ENCODE measurements at places on chromosomes 13 and 19.

DNA sequence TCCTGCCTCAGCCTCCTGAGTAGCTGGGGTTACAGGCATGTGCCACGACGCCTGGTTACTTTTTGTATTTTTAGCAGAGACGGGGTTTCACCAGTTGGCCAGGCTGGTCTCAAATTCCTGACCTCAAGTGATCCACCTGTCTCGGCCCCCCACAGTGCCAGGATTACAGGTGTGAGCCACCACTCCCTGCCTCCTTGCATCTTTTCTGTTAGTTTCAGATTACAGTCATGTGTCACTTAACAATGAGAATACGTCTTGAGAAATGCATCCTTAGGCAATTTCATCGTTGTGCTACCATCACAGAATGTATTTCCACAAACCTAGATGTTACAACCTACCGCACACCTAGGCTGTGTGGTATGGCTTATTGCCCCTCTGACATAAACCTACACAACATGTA lies 180.4 kb downstream of the TM9SF2 start:
- no peak for DNase-seq

GRCh38 chr19:14300303-14300702 lies 80.9 kb upstream of the ADGRE5 start:
- no peak for DNase-seq

DNA sequence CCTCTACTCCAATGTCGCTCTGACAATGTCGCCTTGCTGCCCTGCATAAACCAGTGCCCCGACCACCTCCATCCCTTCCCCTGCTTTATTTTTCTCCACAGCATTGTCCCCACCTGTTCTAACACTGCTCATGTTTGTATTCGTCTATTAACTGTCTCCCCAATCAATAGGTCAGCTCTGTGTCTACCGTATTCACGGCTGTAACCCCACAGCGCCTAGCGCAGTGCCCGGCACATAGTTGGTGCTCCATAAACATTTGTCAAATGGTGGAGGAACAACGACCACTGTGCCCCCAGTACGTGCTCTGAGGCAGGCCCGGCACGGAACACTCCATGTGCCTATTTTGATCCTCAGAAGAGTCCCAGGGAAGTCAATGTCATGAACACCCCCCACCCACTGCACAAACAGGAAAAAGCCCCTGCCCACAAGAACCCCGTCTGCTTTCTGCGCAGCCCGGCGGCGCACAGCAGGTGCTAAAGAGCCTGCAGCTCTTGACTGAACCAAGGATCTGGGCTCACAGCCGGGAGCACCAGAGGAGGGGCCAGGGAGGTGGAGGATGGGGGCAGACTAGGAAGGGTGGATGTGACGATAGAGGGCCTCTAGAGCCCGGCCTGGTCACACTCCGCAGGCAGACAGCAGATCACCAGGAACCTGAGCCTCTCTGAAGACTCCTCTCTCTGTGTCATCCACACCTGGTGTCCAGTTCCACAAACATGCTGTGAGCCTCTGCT lies 1.8 kb upstream of the CEACAM16 start:
- DNase-seq: no peak

DNA sequence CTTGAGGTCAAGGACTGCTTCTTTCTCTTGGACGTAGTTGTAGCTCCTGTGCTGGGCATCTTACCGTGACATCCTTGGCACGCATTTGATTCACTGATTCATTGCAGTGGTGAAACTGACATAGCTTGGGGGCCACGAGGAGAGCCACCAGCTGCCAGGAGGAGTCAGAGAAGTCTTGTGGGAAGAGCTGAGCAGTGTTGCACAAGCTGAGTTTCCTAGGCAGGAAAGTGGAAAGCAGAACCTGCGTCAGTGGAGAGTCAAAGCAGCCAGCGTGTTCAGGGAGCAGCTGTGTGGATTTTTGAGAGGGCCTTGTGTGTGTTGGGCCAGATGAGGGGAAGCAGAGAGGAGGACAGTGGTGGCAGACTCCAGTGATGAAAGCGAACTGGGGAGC lies 5.3 kb upstream of the GPR183 start:
- DNase-seq: no peak

DNA sequence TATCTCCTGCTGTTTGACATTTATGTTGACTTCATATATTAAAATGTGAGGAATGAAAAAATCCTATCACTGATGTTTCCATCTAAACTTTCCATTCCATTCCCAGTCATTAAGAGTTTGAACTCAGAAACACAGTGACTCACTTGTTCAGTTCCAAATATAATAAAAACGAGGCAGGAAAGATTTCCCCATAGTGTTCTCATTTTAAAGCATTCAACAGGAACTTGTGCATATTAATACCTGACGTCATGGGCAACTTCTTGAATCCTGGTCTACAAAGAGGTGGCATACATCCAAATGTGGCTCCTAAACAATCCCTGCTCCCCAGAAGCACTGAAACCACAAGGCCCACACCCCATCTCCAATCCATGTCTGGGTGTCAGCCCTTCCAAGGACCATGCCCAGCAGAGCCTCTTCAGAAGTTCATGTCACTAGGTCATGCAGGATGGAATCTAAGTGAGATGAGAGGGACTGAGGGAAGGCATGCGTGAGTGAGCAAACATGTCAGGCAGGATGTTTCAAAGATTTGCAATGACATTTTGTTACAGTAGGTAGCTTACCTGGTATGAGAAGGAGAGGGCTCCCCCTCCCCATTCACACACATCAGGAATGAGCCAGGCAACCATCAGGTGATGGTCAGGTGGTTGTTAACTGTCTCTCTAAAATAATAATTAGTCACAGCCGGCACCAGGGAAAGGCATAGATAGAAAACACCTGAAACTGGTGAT lies 9.4 kb upstream of the ERVV-2 start:
- no peak for DNase-seq

- DNase-seq: no peak
These were observed 419.5 kb upstream of the ARGLU1 start for GRCh38 chr13:106987427-106987785.

DNA sequence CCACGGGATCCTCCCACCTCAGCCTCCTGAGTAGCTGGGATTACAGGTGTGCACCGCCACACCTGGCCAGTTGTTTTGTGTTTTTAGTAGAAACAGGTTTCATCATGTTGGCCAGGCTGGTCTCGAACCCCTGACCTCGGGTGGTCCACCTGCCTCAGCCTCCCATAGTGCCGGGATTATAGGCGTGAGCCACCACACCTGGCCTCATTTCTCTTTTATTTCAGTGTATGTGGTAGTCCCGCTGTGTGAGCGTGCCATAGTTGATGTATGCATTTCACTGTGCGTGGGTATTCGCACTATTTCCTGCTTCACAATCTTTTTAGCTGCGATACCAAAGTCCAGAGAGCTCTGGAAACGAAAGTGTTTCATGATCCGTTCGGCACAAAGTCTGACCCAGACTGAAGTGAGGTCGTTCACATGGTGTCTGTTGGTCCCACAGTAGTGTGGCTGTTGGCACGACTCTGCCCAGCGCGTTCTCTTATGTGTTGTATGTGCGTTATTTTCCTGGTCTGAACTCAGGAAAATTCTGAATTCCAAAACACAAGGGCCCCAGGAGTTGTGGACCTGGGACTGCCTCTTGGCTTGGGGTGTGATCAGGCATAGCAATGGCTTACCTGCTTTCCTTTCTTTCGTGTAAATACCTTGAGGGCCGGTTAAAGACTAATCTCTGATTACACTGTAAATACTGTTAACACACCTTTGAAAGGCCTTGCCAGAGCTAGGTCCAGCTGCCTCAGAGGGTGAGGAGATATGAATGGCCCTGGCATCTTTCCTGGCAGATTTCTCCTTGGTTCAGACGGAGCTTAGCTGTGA lies 8.6 kb downstream of the EPN1 start:
- DNase-seq: no peak

DNA sequence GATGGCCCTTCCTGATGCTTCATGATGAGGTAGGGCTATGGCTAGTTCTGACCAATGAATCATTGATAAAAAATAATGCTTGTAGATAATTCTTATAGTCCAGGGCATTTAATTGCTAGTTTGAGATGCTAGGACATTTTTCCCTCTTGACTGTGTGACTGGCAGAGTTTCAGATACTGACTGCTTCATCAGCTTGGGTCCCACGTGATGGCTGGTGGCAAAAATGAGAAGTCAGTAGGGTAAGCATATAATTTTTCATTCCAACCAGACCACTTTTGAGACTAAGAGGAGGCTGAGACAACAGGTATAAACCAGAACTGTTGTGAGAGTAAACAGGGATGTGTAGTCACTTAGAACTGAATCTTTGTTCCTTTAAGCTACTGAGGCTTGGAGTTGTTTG lies 183.3 kb downstream of the HS6ST3 start:
- no peak for DNase-seq

- no peak for DNase-seq
These were observed 6.2 kb downstream of the FAM32A start for GRCh38 chr19:16191216-16191908.

GRCh38 chr19:14482172-14482941 lies 7.2 kb upstream of the PTGER1 start:
- DNase-seq: no peak

GRCh38 chr13:51006067-51006845 lies 96.7 kb downstream of the RNASEH2B start:
- DNase-seq: no peak

DNA sequence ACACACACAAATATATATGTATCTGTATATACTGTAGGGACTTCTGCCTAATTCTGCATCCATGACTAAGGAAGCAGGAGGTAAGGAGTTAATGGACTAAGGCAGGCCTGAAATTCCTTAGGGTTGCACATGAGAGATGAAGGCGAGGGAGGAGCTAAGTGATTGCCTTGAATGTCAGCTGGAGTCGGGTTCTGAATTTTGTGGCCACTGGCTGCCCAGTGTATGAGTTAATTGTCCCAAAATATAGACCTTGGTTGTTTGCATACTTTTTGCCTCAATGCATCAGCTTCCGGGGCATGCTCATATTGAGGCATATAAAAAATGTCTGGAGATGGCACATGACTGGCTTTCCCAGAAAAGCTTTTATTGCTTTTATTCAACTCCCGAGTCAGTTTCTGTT lies 245.5 kb downstream of the TDRD3 start:
- DNase-seq: no peak
